ENCODE measurements at places on chromosomes 5 and 9.

DNA sequence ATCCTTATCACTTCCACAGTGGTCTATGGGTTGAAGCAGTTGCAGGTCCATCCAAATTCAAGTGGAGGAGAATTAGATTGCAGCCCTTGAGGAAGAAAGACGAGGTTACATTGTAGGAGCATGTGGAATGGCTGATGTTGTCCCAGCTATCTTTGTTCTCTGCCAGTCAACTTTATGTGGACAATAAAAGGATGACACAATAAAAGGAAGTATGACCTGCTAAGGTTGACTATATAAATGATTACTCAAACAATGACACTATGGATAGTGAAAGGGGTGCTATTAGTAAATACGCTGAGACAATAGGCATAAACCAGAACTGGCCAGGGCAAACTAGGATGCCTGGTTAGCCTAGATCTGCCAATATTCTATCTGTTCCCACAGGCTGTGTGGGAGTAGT lies 12.8 kb upstream of the ZNF618 start:
- no peak for DNase-seq

DNA sequence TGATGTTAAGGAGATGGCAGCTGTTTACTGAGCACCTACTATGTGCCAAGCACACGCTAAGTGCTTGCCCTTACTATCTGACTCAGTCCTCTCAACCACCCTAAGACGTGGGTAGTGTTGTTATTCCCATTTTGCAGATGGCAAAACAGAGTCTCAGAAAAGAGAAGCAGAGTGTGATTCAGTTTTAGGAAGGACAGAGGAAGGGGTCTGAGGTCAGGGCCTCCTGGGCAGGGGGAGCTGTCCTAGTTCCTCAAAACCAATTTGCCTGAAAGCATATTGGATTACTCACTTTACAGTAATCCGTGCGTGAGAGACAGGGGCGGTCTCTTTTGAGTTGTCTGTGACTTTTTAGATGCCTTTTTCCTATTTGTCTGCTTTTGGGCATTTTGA lies 23.2 kb downstream of the DNM1 start:
- DNase-seq: no peak

- DNase-seq: no peak
Measured at GRCh38 chr5:8059337-8059736, 190.4 kb downstream of the MTRR start.

GRCh38 chr5:39063037-39063436 lies 11.2 kb downstream of the RICTOR start:
- no peak for DNase-seq

GRCh38 chr5:10355071-10355889 lies 1.8 kb downstream of the MARCHF6 start:
- peak; percentile 42 for DNase-seq

DNA sequence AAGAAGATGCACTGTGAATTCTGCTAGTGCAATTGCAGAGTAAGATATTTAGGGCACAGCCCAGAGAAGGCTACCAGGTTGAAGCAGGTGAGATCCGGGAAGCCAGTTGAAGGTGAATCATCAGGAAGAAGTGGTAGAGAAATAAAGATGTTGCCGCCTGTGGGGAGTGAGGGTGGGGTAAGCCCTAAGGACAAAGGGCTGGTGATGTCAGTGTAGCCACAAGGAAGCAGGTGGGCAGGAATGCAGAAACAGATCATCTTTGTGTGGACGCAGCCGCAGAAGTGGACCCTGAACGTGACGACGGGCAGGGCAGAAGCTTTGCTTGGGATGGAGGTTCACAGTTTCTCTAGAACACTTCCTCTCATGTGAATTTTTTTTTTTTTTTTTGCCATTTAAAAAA lies 164.2 kb downstream of the ACTL7B start:
- DNase-seq: no peak

GRCh38 chr9:85577353-85577952 lies 164.3 kb downstream of the AGTPBP1 start:
- DNase-seq: no peak

- no peak for DNase-seq
Measured at GRCh38 chr9:115058175-115058574, 59.8 kb downstream of the TNC start.

- peak; percentile 26 for DNase-seq
Measured at GRCh38 chr5:2739360-2740050, 12.0 kb downstream of the IRX2 start.

- DNase-seq: peak; percentile 82
Measured at GRCh38 chr9:111961575-111961974, 65.0 kb downstream of the UGCG start.

- no peak for DNase-seq
Measured at GRCh38 chr5:138724470-138725146, 28.6 kb upstream of the CTNNA1 start.

- no peak for DNase-seq
Measured at GRCh38 chr9:131620764-131621520, 75.6 kb downstream of the PRRT1B start.

- no peak for DNase-seq
Measured at GRCh38 chr9:135610290-135611141, 28.8 kb downstream of the GLT6D1 start.

DNA sequence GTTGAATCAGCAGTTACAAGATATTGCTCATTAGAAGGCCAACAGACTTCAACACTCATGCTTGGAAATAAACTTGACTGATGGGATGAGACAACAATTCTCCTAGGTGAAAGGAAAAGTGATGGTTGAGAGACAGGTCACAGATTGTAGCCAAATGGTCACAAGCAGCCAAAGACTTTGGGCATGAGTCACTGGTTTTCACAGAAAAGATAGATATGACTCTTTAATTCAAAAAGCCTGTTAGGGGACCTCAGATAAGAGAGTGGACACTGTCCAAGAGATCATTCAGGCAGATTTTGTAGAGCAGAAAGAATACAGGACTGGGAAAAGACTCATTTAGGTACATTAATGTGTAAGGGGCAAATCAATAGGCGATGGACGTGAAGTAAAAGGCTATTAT lies 982.5 kb downstream of the MAT2B start:
- peak; percentile 0 for DNase-seq

Data from iris pigment epithelial cell (primary cell).